ENCODE measurements at places on chromosomes 11 and 22. TPM values are rescaled to one million over a fixed set of nuclear protein-coding genes. Genes with fewer than 3 reads are reported as not detected.
A peak's percentile ranks its signal among the peaks of the same experiment; 100 is the strongest.

OR8A1 gene
- not detected for total RNA-seq

DNA sequence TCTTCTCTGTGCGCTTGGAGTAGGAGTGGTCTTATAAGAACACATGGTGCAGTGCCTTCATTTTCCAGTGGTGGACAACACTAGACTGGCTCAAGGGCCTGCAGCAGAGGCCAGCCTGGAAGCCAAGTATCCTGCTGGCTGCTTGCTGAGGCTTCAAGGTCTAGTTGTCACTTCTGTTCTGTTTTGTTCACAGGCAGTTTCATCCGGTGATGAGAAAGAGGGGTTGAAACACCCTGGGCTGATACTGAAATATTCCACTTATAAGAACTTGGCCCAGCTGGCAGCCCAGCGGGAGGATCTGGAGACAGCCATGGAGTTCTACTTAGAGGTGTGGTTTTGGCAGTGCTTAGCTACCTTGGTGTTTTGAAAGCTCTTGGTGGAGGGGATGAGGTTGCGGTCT is 29.8 kb downstream of the CABIN1 start:
- peaks cover 68% of the 10 kb centered on the region for H3K36me3 ChIP-seq
- H3K27ac ChIP-seq: no peak overlapping the region
- DNase-seq: no peak

DNA sequence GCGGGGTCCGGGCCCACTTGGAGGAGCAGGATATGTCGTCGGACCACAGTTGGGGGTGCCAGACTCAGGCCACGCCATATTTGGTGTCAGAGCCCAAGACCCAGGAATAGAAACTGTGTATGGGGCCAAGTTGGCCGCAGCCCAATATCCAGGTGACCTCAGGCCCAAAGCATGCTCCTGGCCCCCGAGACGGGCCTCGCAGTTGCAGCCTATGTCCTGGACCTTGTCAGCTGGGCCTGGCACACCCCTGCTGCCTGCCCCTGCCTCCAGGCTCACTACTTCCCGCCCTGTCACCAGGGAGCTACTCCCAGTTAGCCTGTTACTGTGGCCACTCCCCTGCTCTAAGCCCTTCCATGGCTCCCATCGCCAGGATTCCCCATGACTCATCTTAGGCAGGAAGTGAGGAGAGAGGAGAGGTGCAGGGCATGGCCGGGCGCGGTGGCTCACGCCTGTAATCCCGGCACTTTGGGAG is 23.1 kb downstream of the A4GALT start:
- no peak for DNase-seq
- no peak overlapping the region for H3K27ac ChIP-seq
- H3K27me3 ChIP-seq: no peaks in the 10 kb centered on the region
- H3K4me3 ChIP-seq: no peak overlapping the region
- no peaks in the 10 kb centered on the region for H3K4me1 ChIP-seq

GRCh38 chr22:35552196-35552842 is 11.7 kb downstream of the RASD2 start:
- H3K27me3 ChIP-seq: no peaks in the 10 kb centered on the region
- DNase-seq: peak; percentile 93
- no peak overlapping the region for H3K27ac ChIP-seq
- H3K4me3 ChIP-seq: no peak overlapping the region

DNA sequence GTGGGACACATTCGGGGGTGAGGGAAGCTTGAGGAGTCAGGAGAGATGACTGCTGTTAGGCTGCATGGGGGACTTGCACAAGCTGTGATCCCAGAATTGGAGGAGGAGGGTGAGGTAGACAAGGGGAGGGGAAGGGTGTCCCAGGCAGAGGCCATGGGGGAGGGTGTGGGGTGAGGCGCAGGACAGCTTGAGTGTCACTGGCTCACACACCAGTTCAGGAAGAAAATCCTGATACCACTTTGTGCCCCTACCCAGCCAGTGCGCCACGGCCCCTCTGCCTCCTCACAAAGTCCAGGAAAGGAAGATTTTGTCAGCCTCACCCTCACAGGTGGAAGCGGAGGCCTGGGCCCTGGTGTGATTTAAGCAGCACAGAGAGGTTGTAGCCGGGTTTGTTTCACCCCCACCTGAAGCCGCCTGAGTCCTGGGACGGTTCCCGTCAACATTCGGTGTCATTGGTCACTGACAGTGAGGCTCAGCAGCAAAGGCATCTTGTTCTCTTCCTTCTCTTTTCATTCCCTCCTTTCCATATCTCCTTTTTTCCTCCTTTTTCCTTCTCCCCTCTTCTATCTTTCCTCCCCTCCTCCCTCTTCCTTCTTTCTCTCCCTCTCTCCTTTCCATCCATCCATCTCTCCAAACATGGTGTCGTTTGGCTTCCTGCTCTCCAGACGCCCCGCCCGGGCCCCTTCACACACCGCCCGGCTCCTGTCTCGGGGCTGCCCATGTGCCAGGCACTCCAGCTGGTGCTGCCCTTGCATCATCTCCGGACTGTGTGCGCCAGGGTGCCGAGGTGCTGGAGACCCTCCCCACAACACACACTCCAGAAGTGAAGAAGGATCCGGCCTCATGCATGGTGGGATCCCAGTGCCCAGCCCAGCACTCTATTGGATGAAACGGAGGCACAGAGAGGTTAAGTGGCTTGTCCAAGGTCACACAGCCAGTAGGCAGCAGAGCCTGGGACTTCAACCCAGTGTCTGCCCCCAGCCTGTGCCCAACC is 89.3 kb downstream of the MPPED1 start:
- no peaks in the 10 kb centered on the region for H3K27me3 ChIP-seq
- H3K36me3 ChIP-seq: no peaks in the 10 kb centered on the region
- no peak overlapping the region for H3K27ac ChIP-seq
- no peak for DNase-seq
- no peaks in the 10 kb centered on the region for H3K4me1 ChIP-seq

ESAM gene
- total RNA-seq: 0.65 TPM

DNA sequence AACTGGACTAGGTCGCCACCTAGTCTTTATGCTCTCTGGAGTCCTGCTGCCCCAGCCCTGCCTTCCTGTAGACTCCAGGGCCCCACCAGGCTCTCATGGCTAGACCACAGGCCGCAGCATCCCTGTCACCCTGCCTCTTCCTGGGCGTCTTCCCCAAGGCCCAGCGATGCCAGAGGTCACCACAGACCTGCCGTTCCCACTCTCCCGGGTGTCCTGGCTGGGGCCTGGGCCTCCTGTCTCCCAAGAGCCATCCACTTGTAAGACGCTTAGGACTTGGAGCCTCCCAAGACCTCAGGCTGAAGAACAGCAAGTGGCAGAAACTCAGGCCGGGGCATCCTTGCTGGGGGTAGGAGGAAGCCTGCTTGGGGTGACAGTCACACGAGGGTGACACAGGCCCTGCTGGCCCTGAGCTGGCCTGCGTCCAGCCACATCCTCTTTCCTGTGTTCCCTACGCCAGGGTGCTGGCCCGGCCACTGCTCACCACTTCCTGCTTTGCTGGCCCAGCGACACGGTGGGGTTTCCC is 2.0 kb upstream of the TCIRG1 start:
- H3K4me3 ChIP-seq: no peak overlapping the region
- H3K27ac ChIP-seq: peak overlapping the region; percentile 71
- peaks cover 12% of the 10 kb centered on the region for H3K4me1 ChIP-seq
- H3K27me3 ChIP-seq: no peaks in the 10 kb centered on the region
- H3K36me3 ChIP-seq: peaks cover 2% of the 10 kb centered on the region
- peak; percentile 24 for DNase-seq

- no peaks in the 10 kb centered on the region for H3K36me3 ChIP-seq
- no peak for DNase-seq
- H3K27me3 ChIP-seq: no peaks in the 10 kb centered on the region
Observed at GRCh38 chr11:79482800-79483199, 42.0 kb upstream of the TENM4 start.

TENM4 gene
- total RNA-seq: not detected

DNA sequence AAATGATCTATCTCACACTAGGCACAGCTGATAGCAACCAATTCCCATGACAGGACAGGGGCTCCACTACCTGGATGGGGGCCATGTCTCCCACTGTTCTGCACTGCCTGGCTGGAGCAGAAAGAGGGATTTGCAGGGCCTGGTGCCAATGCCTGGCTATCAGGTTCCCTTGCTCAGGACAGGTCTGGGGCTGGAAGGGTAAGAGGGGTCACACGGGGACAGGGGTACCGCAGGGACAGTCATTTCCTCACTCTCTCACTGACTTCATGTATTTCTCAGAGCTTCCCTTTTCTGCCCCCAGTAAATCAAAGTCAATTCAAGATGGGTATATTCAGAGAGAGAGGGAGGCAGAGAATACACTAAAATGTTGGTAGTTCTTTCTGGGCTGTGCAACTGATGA is 119.1 kb upstream of the CSNK2A3 start:
- H3K4me3 ChIP-seq: no peak overlapping the region
- no peaks in the 10 kb centered on the region for H3K4me1 ChIP-seq
- H3K27ac ChIP-seq: no peak overlapping the region
- no peaks in the 10 kb centered on the region for H3K36me3 ChIP-seq
- H3K27me3 ChIP-seq: peaks cover 2% of the 10 kb centered on the region

DNA sequence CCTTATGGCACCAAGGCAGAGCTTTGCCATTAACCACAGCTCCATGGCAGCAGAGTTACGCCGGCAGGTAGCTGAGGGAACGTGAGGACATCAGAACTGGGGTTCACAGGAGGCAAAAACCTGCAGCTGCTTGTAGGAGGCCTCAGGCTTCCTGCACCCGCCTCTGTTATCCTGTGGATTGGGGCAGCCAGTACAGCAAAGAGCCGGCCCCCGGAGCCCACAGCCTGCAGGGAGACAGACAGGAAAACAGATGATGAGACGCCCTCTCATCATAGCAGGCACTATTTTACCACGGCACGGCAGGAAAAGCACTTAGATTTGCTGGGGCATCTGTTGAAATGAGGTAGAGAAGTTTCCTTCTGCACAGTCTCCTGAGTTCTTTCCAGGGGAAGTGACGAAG is 870.3 kb downstream of the TBC1D22A start:
- no peak overlapping the region for H3K27ac ChIP-seq
- H3K27me3 ChIP-seq: peaks cover 26% of the 10 kb centered on the region

- no peak for DNase-seq
- peaks cover 70% of the 10 kb centered on the region for H3K36me3 ChIP-seq
- H3K27me3 ChIP-seq: no peaks in the 10 kb centered on the region
Observed at GRCh38 chr11:61008971-61009370, 37.5 kb downstream of the CD6 start.

DNA sequence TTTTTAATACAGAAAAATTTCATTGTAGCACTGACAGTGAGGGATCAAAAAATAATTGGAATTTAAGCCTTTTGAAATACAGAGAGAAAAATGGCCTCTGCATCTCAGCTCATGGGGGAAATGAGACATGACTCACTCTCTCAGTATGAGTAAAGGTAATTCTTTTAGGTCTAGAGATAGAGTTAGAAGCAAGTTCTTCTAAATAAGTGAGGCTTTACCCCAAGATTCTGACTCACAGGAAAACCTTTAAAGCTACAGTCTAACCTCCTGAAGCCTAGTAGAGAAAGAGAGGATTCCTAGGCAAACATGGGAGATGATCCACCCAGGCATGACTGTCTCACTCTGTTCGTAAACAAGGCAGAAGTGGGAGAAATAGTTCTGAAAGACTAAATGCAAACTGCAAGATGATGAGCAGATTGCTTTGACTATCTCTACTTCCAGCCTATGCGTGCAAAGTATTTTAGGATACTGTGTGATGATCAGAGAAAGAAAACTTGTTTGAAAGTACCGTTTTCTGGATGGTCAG is 1003.3 kb upstream of the CCDC90B start:
- no peaks in the 10 kb centered on the region for H3K36me3 ChIP-seq
- DNase-seq: no peak
- no peak overlapping the region for H3K27ac ChIP-seq
- no peaks in the 10 kb centered on the region for H3K4me1 ChIP-seq

OR51B2 gene
- not detected for total RNA-seq

CBLIF gene
- not detected for total RNA-seq

DNA sequence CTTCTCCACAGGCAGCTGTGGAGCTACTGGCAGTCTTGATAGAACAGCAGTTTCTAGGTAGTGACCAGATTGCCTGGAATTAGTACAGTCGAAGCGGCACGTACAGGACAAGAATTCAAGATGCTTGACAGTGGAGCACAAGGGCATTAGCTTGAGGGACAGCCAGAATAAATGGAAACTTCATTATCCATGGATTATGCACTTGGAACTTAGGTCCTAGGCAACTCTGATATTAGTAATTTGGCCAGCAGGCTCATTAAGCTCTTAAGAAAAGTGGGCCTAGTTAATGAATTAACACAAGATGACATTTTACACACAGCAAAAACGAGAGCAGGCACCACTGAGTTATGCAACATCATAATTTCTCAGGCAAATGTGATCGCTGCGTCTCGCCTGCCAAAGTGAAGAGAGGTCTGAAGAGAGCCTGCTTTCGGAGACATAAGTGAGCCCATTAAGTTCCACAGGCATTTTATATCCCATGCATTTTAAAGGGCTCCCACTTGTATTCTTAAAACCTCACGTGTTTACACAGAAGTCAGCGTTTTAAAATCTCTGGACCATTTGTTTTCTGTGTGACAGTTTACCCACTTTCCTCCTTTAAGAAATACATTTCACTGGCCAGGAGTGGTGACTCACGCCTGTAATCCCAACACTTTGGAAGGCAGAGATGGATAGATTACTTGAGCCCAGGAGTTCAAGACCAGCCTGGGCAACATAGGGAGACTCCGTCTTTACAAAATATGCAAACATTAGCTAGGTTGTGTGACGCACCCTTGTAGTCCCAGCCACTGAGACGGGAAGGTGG is 66.2 kb downstream of the COMMD9 start:
- no peak for DNase-seq
- H3K4me1 ChIP-seq: no peaks in the 10 kb centered on the region
- no peak overlapping the region for H3K27ac ChIP-seq
- no peak overlapping the region for H3K4me3 ChIP-seq
- no peaks in the 10 kb centered on the region for H3K27me3 ChIP-seq

GRCh38 chr11:122663764-122664163 is 8.2 kb downstream of the UBASH3B start:
- peaks cover 60% of the 10 kb centered on the region for H3K4me1 ChIP-seq
- DNase-seq: no peak
- no peaks in the 10 kb centered on the region for H3K27me3 ChIP-seq
- H3K4me3 ChIP-seq: no peak overlapping the region

DNA sequence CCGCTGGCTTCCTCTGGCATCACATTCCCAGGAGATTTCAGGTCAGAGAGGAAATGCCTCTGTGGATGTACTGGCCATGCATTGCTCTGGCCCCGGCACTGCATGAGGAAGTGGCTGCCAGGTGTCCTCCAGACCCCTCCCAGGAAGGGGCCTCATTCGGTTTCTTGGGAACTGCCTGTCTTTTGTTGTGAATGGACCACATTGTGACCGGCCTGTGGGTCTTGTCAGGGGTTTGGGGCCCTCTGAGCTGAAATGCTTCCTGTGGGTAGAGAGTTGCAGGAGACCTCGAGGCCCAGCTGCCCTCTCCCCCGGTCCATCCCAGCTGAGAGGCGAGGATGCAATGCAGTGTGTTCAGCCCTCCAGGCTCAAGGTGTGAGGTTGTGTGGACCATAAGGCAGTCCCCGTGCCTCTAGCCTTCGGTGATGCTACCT is 18.8 kb upstream of the ST3GAL4 start:
- DNase-seq: no peak
- peaks cover 14% of the 10 kb centered on the region for H3K4me1 ChIP-seq
- H3K27ac ChIP-seq: peak overlapping the region; percentile 31
- no peak overlapping the region for H3K4me3 ChIP-seq
- H3K36me3 ChIP-seq: peaks cover 8% of the 10 kb centered on the region

Measured in activated CD8-positive, alpha-beta T cell treated with anti-CD3 and anti-CD28 coated beads for 36 hours (primary cell).